ENCODE measurements at places on chromosomes 16 and 17.

GRCh38 chr17:2542056-2542455, 30.4 kb upstream of the METTL16 start:
- DNase-seq, result no peak

DNA sequence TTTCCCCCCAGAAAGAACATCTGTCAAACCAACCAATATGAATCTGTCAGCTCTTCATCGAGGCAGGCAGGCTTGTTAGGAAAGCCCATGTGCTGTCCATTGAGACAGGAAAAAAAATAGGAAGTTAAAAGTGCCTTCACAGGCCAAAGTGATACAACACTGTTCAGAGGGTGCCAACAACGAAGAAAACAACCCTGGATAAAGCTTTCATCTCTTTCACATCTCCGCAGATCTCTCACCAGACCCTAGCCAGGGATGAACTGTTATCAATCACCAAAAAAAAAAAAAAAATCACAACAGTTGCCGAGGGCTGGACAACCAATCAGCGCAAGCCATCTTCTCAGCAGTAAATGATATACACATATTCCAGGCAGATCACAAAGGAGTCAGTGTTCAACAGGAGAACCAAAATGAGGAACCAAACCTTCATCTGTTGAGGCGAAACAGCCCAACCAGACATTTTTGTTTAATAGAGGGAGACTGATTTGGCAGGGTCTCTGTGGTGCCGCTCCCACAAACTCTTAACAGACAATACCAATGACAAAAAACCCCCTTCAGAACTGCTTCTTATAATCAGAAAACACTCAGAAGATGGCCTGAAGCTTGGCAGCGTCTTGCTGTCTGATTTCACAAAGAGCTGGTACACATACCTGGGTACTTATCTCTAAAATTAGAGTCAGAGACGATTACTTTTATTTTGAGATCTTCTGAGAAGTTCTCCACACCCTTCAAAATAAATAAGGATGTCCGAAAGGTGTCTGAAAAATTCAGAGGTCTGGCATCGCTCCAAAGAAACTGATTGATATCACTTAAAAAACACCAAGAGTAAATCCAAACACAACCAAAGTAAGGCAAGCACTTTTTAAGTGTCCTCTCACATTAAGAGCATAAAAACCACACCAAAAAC, 1.8 kb downstream of the MAP3K14 start:
- no peak for DNase-seq

DNA sequence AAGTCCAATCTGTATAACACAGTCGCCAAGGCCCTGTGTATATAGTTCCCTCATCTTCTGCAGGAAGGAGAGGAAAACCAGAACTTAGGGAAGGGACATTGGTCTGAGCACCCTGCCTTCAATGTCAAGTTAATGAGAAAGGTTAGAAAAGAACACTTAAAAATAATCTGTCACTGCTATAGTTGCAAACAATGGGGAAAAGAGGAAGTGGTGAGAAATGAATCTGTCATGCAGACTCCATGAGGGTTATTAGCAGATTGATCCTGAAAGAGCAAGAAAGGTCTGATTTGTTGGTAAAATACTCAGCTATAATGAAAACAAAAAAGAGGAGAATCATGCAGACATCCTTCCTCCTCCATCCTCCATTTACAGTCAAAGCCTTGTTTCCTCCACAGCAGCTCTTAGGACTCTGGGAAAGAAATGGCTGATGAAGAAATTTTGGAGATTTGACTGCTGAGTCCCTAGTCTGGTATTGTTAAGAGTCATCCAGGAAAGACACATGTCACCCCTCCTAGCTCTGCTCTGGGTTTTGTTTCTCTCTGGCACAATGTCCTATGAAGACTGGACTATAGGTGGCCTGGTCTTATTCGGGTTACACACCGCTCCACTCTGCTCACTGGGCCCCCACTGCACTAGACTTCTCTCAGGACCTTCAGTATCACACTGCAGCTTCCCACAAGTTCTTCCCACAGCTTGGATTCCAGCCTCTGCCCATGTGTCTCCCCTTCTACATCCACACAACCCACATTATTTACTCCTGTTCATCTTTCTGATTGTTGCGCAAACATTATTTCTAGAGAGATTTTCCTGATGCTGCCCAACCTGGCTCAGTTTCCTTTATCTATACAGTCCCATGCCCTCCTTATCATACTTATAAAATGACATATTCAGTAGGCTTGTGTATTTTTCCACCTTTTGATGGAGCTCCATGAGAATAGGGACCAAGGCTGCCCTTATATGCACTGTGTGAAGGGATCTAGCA, 56.5 kb upstream of the XYLT1 start:
- DNase-seq, result no peak

DNA sequence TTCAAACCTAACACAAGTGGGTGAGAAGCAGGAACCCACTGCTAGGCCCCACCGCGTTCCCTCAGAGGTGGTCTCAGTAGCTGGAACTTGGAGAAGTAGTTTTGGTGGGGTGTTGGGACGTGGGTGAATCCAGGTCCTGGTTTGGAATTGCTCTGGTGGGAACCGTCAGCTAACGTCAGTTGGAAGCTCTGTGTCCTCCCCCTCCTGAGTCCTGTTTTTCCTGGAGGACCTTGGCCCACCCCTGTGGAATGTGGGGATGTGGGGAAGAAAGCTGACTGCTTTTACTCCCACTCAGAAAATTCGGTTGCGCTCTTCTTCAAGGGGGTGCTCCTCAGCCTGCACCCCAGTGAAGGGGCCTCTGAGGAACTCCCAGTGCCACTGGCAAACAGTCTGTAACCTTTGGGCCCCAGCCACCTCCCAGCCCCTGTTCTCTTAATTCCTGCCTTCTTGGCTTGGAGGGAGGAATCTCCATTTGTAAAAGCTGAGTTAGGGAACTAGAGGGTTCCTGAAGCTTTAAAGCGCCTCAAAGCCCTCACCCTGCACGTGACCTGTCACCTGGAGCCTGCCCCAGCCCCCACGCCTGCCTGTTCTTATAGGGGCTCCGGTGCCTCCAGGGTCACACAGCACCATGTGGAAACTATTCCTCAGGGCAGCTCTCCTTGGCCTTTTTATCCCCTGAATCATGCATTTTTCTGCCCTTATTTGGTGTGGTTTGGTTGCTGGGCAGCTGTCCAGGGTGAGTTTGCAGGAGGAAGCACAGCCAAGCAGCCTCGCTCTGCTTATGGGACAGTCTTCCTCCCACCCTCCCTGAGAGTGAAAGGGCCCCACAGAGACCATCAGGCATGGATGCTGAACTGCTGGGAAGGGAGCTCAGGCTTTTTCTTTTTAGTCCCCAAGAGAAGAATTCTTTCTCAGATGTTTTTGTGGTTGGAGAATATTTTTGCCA, 16.2 kb upstream of the NAGLU start:
- no peak for DNase-seq

GRCh38 chr17:21176773-21177395, 37.1 kb downstream of the TMEM11 start:
- no peak for DNase-seq

DNA sequence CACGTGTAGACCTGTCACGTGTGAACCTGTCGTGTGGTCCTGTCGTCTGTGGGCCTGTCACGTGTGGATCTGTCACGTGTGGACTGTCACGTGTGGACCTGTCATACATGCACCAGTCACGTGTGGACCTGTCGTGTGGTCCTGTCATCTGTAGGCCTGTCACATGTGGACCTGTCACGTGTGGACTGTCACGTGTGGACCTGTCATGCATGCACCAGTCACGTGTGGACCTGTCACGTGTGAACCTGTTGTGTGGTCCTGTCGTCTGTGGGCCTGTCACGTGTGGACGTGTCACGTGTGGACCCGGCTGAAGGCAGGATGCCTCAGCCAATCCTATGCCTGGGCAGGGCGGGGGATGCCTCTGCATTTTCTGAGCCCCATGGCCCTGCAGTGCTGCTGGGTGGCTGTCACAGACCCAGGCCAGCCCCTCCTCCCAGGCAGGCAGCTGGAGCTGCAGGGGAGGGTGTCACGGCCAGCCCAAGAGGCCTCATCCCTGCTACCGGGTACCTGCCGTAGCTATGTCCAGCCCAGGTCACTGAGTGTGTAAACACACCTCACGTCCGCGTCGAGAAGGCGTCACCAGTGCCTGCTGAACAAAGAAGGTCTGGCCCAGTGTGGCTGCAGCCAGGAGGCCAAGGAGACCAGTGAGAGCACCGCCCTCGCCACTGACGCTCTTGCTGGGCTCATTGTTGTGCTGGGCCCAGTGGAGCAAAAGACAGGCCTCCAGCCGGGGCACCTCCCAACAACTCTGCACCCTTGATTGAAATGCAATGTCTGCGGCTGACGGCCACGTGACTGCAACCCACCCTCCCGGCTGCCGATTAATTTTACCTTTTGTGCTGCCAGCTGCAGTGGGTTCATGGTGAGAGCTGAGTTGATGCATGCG, 18.6 kb upstream of the ACSF3 start:
- no peak for DNase-seq

- no peak for DNase-seq
Observed at GRCh38 chr17:39971076-39971603, 8.3 kb downstream of the GSDMA start.

- DNase-seq, result peak; percentile 69
Observed at GRCh38 chr17:75848523-75849278, 4.5 kb upstream of the UNC13D start.

DNA sequence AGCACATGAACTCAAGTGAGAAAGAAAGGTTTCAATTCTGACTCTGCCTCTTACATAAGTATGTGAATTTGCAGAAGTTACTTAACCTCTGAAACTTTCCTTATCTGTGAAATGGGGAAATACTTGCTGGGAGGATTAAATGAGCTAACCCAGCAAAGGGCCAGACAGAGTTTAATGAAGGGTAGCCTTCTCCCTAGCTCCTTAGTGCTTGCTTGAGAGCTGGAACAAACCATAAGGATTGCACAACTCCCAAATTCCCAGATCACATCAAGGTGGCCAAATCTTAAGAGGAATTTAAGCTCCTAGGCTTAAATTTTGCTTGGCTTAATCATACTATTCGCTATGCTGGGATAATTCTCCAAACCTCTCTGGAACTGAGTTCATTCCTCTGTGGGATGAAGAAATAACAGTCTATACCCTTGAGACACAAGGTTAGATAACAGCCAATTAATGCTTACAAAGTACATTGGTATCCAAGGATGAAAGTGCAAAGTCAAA, 11.8 kb upstream of the WSB1 start:
- no peak for DNase-seq
